Left forelimb (tissue), 1 donor: ENCODE measurements at places on chromosomes 16 and 17.

- no peak for DNase-seq
These were observed 16.1 kb downstream of the ABCA3 start for GRCh38 chr16:2324296-2324859.

- DNase-seq: no peak
These were observed 64.7 kb downstream of the ABCC12 start for GRCh38 chr16:48091117-48091516.

DNA sequence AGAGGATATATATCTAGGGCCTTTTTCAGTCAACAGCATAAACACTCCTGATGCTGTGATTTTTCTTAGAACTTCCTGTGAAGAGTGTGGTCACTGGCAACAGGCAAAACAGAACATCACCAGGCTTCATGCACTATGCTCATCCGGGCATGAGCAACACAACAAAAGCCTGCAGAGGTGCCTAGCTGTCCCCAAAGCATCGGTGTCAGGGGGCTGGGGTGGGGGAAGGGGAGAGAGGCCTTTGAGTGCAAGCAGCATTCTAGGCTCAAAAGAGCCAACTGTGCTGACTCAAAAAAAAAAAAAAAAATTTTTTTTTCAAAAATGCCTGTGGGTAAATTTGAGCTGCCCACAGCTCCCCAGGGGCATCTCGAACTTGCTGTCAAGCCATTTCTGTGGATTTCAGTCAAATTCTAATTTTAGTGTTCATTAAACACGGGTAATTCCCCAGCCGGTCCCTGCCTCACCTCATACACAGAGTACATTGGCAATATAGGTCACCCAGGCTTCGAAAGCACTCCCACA lies 194.6 kb upstream of the DYNLRB2 start:
- DNase-seq: no peak

GRCh38 chr17:68019336-68019674 lies 16.2 kb upstream of the KPNA2 start:
- DNase-seq: no peak

DNA sequence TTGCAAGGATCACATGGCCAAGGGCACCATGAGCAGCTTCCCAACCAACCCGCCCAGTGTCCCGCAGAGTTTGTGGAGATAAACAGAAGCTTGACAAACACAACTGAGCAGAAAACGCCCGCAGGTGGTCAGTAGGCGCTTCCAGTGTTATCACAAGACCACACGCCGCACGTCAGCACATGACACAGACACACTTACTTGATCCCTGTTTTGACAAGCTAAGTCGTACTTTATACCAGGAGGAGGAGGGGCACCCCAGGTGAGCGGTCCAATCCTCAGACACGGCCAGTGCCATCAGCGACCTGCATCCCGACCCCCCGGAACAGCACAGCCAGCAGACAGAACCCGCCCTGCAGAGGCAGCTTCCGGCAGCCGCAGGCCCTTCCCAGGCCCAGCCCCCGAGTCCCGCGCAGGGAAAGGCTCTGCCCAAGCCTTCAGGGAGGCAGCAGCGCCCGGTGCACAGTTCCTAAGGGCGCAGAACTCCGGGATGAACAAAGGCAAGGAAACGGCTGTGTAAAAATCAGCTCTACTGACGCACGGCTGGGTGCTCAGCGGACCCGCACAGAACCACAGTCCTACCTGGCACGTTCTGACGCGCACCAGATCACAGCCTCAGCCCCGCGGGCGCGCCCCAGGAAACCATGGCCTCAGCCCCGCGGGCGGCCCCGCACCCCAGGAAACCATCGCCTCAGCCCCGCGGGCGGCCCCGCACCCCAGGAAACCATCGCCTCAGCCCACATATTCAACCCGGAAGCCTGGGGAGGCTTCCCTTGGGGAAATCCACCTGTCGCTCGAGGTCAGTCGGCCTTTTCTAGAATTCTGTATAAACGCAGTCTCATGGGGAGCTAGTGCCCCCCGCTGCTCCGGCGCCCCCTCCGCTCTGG lies 27.8 kb downstream of the AXIN1 start:
- DNase-seq: no peak

DNA sequence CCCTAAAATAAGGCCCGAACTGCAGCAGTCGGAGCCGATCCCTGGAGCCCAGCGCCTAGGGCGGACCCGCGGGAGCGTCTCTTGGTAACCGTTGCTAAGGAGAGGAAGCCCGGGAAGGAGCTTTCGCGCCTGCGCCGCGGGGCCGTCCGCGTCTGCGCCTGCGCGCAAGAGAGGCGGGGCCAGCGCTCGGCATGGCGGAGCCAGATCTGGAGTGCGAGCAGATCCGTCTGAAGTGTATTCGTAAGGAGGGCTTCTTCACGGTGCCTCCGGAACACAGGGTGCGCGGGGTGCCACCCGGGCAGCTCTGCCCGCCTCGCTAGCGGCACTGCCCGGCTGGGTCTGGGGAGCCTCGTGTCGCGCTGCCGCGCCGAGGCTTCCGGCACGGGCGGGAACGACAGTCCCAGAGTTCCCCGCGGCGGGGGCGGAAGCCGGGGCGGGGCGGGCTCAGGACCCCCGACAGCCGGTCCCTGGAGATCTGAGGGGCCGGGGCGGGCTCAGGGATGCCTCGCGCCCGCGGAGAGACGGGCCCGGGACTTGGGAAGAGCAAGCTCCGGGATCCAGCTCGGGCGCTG lies at the start of gene CDK10:
Gene CDK10 (plus strand): TSS at position 170 of the 572 bp plus-strand sequence. CDS start 22 bp downstream, at position 192.
- peak; percentile 97 for DNase-seq

DNA sequence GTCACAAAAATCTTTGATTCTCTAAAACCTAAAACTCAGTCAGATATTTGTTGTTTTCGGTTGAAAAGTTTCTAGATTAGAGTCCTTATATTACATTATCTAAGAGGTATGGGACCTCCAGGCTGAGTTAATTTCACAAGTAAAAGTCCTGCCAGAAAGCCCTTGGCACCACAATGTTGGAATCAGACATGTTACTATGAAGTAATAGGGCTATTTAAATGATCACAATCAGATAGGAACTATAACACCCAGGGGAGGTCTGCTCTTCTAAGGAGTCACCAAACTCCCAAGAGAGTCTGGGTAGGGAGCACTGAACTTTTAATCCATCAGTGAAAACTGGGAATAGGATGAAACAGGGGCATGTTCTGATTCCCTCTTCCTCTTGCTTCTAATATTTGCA lies 54.2 kb downstream of the WIPI1 start:
- DNase-seq: no peak

- no peak for DNase-seq
These were observed 10.4 kb downstream of the PRR11 start for GRCh38 chr17:59165933-59166342.

DNA sequence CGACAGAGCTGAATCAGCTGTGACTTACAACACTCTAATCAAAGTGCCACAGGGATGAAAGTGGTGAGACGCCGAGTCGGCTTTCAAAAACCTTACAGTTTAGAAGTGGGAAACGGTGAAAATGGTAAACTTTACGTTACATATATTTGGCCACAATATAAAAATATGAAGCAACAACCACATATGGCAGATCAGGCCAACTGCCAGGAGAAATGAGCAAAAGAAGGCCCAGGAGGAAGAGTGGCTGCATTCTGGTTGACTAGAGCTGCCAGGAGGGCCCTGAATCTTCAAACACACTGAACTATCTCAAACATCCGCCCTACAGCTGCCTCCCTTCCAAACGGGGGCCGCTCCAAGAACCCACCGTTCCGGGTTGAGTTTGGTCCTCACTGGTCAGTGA lies 56.3 kb downstream of the MRM3 start:
- DNase-seq: no peak

GRCh38 chr17:79919164-79919585 lies 79.9 kb upstream of the CBX4 start:
- no peak for DNase-seq

DNA sequence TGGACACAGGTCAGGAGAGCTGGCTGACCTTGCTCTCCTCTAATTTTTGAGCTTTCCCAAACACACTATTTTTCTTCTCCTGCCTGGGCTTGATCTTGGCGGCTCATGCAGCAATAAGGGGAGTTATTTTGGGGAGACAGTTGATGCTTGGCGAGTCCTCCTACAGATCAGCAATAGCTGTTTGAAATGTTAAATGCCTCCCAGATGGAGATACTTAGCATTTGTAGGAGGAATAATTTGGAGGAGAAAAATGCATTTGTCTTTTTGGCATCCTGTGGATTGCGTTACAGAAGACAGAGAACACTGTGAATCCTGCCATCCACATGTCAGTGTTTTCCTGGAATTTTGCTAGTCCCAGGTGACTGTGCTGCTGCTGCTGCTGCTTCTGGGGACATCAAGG lies 328.0 kb upstream of the XYLT1 start:
- DNase-seq: no peak

DNA sequence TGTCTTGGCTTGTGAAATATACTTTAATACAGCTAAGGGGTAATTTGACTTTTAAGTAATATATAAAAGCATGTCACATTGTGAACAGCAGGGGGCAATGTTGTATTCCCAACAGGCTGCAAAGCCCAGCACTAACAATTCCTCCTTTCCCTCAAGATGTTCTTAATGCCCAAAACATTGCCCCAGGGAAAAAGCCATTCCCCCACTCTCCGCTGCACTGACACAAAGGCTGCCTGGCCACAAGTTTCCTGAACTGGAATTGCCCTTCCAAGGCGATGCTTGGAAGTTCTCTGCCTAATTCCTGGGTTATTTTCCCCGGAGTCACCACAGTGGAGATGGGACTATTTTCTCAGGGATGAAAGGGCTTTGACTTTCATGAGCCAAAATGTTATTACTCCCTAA lies 27.2 kb downstream of the CLEC16A start:
- DNase-seq: no peak

GRCh38 chr17:74163271-74163821 lies 40.1 kb upstream of the RPL38 start:
- DNase-seq: peak; percentile 54

DNA sequence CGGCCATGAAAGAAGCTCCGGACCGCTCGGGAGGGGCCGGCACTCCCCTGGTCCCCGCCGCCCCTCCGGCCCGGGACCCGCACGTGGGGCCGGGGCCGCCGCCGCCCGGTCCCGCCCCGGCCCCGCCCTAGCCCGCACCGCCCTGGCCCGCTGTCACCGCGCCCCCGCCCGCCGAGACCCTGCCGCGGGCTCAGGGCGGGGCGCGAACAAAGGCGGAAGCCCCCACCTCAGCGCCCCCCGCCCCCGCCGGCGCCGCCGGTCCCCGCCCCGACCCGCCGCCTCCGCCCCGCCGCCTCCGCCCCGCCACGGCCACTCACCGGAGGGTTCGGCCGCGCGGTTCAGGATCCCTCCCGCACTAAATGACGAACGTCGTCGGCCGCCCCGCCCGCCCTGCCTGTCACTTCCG lies at the start of gene ARHGDIA:
Gene ARHGDIA (minus strand): TSS at position 357 of the 406 bp plus-strand sequence. CDS start 1,407 bp downstream, outside the sequence.
- no peak for DNase-seq
